SK-N-SH (cell line): ENCODE measurements at places on chromosomes 2 and 18.

GRCh38 chr18:6638447-6638846 lies 91.1 kb upstream of the ARHGAP28 start:
- DNase-seq: no peak

DNA sequence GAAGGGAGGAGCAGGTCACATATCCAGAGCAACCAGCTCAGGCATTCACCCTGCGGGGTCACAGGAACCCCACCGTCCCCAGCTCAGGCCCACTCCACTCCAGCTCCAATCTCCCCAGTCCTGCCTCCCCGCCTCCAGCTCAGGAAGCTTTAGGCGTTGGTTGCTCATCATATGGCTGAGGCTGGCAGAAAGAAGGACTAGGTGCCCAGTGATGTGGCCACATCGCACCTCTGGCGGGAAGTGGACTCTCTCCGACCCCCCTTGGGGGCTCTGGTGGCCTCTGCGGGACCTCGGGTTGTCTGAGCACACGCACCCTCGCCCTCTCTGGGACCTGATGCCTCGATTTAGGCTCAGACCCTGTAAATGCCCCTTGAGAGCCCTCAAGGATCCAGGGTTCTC lies 187.7 kb downstream of the ZFP36L2 start:
- no peak for DNase-seq

GRCh38 chr2:523698-524270 lies 153.4 kb downstream of the TMEM18 start:
- DNase-seq: no peak

DNA sequence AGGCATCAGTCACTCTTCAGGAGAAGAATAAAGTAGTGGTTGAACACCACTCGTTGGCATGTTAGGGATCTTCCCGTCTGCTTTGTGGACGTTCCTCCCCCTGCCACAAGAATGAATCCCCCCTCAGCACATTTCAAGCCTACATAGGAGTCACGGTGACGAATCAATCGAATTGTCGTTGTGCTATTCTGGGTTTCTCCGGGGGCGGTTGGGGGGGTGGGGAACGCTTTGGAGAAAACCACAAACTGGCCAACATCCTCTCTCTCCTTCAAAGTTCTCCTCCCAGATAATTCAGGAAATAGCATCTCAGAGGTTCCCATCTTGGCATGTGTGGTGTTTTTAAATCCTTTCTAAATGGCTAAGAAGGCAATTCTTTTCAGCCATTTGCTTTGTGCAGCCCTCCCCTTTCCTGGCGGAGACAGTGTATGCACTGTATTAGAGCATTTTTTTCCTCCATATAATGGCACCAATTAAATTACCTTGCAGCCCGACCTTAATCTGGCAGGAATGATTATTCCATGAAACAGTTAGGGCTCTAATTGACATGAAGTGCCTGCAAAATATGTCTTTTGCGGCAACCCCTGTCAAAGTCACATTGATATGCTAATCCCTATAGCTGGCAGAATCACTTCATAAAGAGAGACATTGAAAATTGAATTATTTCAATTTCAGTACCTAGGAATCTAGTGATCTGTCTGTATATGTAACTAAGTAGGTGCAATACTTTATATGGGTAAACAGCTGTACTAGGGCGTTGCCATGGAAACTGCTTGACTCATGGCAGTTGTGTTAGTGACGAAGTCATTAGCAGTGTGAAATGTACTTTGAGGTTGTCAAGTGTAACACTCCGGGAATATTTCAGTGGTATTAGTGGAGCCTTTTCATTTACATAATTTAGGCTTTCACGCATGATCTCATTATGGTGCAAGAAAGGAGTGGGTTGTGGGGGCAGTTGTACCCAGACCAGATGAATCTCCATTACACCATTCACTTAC lies 323.4 kb upstream of the SLC14A2 start:
- DNase-seq: peak; percentile 22

DNA sequence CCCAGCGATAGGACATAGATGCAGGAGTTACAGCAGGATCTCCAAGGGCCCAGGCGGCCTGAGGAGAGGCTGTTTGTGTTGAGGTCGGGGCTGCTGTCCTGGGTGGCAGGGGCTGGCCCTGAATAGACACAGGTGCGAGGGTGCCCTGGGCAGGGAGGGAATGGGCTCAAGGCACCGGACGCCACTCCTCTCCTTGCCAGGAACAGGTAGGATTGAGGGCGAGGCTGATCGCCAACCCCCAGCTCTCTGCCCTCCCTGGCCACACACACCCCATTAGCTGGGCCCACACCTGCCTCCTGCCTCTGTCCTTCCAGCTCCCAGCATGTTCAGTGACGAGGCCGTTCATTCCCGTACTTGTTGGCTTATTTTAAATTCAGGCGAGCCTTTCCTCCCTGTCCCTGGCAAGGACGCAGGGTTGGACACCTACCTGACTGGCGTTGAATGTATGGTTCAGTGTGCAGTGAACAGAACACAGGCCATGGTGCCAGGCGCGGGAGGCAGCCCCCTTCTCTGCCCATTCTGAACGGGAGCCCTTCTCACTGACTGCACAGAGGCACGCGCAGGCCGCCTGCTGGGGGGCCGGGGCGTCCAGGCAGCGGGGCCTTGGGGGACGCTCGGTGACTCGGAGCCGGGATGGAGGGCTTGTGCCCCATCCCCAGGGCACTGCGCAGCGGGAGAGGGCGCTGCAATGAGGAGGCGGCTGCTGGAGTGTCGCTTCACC lies 41.3 kb upstream of the SNED1 start:
- peak; percentile 19 for DNase-seq

- no peak for DNase-seq
Observed at GRCh38 chr2:234174742-234175141, 124.2 kb downstream of the SPP2 start.

GRCh38 chr2:33579227-33579626 lies 19.9 kb downstream of the FAM98A start:
- no peak for DNase-seq

DNA sequence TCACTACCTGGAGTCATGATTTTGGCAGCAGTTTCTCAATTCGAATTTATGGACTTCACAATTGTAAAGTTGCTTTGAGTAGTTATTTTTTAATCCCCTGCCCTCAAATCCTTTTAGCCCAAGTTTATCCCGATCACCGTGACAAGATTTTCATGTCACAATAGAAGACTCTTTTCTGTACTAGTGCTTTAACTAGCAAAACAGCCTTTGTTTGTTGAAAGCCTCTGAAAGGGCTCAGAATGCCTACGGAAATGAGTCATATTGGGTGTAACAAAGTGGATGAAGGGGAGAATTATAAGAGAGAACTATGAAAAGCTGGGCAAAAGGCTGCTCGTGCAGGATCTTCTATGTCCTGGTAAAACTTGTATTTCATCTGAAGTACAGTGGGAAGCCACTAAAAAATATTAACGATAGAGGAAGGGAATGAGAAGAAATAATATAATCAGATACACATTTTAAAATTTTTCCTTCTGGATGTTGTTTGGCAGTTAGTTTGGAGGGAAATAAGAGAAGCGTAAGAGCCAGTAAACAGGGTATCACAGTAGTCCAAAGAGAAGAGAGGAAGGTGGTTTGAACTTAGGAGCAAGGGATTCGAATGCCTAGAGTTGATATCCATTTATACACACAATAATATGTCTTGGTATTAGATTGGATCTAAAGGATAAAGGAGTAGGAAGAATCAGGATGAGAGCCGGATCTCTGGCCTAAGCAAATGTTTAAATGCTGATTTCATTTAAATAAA lies 114.9 kb downstream of the GALNT13 start:
- DNase-seq: no peak

GRCh38 chr2:37232131-37232933 lies 874 bp downstream of the NDUFAF7 start:
- DNase-seq: peak; percentile 64

DNA sequence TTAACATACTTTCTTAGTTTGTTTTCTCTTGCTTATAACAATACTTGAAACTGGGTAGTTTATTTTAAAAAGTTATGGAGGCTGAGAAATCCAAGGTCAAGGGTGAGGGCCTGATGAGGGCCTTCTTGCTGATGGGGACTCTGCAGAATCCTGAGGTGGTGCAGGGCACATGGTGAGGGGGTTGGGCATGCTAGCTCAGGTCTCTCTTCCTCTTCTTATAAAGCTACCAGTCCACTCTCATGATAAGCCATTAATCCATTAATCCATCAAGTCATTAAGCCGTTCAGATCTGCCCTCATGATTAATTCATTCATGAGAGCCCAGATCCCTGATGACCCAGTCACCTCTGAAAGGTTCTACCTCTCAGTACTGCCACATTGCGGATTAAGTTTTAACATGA lies 21.4 kb downstream of the ALMS1 start:
- DNase-seq: no peak

DNA sequence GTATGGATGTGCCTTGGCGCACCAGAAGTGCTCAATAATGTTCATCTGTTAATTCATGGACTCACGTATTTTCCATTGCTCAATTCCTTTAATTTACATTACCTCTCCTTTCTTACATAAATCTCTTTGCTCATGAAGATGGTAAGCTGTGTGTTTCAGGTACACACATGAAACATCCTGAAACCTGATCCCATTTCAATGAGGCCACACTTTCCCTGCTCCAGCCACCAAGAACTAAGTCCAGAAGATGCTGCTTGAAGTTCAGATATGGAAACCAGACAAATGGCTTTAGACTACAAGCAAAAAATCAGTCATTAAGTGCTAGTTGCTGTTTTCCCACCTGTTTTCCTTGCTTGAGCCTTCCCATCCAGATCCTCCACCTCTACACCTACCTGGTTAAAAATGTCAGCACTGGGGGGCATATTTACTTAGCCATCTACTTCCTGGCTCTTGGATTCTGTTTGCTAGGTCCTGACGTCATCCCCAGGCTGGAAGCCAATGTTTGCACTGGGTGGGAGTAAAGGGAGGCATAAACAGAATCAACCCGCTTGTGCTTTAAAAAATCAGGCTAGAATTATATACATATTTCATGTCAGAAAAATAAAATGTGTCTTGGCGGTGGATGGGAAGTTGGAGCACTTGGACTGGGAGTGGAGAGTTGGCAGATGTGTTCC lies 309.7 kb downstream of the OSR1 start:
- no peak for DNase-seq

DNA sequence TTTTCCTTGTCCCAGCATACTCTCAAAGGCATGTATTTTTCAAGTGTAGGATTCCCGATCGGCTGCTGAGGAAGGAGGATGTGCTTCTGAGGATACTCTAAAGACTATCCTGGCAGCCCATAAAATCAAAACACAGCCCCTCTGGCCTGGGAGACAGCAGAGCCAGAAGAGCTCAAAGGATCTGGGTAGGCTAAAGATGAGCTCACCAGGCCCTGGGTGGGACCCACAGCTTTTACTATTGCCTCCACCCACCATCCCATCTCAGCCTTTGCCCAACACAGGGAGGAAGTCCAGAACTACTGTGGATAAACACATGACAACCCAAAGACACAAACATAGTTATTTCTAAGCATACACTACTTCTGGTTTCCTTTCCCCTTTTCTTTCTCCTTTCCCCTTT lies 79.1 kb upstream of the ZFP36L2 start:
- DNase-seq: no peak

DNA sequence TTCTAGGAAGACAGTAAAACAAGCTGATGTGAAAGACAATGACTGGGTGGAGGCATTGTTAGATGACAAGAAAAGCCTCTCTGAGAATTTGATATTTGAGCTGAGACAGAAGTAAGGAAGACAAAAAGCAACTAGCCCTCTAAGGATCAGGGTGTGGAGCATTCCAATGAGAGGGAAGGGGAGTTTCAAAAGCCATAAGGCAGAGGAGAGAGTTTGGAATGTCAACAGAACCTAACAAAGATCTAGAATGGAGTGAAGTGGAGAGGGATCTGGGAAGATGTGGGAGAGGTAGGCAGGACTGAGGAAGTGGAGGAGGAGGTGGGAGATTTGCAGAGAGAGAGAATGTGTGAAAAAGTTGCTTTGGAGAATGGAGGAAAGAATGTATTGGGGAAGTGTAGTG lies 17.3 kb upstream of the ASXL2 start:
- no peak for DNase-seq

DNA sequence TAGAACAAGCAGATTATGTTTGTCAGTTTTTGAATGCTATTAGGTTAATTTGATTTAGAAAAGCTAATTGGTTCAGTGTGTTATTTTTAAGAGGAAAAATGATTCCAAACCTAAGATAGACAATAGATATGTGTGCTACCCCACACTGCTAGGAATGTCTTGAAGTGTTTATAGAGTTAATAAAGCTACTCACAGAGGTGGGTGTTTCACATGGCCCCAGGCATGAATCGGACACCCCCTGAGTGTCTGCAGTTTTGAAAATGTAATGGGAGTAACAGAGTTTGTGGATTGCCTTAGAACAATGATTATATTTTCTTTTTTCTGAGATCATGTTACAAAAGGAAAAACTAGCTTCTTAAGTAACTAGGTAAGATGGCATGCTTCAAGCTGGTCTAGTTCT lies 348.3 kb downstream of the ADCYAP1 start:
- no peak for DNase-seq

GRCh38 chr18:48391868-48392267 lies 17.3 kb downstream of the ZBTB7C start:
- no peak for DNase-seq

DNA sequence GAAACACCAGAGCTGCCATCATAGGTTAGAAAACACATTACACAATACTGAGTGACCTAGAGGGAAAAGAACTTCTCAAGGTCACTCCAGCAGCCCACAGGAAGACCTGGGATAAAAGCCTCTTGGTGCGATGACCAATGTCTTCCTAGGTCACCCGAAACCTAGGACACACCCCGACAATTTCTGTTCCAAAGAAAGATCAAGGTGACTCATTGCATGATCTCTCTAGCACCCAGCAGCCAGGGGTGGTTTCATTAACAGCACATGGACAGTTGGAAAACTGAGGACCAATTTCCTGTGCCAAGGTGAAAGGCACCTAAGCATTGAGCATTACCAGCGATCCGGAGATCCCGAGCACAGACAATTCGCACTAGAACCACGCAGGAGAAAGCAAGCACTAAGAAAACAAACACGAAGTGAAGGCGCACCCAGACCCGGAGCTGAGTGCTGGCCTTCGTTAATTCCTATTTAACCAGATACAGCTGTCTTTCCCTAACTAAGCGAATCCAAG lies 1.5 kb downstream of the CACNB4 start:
- DNase-seq: peak; percentile 46

GRCh38 chr18:22844190-22844589 lies 88.9 kb upstream of the RBBP8 start:
- no peak for DNase-seq

- DNase-seq: peak; percentile 24
Observed at GRCh38 chr2:202269585-202269984, 4.0 kb downstream of the NOP58 start.

GRCh38 chr2:84126530-84126929 lies 332.6 kb downstream of the SUCLG1 start:
- DNase-seq: no peak

DNA sequence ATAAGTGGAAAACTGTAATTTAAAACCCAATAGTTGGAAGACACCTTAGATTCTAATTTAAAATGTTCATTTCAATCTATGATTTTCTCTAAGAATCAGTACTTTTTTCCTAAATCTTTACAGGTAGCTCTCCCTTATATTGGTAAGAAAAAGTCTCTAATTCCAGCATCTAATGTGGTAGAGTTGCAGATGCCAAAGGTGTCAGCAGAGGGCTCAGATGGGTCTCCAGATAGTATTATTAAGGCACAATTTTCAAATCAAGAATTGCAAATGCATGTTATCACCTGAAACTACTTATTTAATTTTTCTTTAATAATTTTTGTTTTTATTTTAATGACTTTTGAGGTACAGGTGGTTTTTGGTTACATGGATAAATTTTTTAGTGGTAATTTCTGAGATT lies 25.5 kb upstream of the ITGA4 start:
- DNase-seq: no peak

- DNase-seq: no peak
Observed at GRCh38 chr2:193743089-193743488, 1548.4 kb upstream of the TMEFF2 start.

GRCh38 chr2:165594935-165595255 lies 125.4 kb downstream of the CSRNP3 start:
- DNase-seq: no peak

- no peak for DNase-seq
Observed at GRCh38 chr2:213789940-213790339, 505.7 kb downstream of the SPAG16 start.
